AG09309 (cell line): ENCODE measurements at places on chromosomes 4 and X.

DNA sequence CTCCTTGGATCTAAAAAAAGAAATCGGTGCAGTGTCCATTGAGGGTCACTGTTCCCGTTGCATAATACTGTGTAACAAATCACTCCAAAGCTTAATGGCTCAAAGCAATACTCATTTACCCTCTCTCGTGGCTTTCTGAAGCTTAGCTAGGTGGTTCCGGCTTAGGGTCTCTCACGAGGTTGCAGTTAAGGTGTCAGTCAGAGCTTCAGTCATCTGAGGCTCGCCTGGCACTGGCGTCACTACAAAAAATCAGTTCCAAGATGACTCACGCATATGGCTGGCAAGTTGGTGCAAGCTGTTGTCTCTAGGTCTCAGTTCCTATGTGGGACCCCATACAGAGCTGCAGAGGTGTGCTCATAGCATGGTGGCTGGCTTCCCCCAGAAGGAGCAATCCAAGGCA, 91.0 kb downstream of the BEND2 start:
- DNase-seq, result no peak

GRCh38 chr4:182555997-182556418, 312.8 kb downstream of the TENM3 start:
- DNase-seq, result peak; percentile 77

DNA sequence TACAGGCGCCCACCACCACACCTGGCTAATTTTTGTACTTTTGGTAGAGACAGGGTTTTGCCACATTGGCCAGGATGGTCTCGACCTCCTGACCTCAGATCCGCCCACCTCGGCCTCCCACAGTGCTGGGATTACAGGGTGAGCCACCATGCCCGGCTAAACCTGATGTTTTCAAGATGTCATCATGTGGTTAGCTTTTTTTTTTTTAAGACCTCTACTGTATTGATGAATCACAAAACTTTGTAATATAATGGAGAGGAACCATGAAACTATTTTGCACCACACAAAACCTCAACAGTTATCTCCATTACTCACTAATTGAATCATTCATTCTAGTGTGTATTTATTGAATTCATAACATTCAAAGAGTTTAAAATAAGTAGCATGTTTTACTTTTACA, 94.7 kb upstream of the NEIL3 start:
- DNase-seq, result no peak

DNA sequence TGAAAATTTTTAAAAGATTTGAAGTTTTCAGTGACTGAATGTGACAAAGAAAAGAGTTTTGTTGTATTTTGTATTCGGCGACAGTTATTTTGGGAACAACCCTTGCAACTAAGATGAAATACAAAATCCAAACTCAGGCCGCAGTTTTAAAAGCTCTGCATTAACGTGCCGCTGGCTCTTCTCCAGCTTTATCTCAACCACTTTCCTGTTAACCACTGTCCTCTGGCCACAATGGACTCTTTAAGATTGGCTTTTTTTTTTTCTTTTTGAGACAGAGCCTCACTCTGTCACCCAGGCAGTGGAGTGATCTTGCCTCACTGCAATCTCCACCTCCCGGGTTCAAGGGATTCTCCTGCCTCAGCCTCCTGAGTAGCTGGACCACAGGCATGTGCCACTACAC, 22.1 kb upstream of the AMTN start:
- DNase-seq, result no peak
